ENCODE measurements at places on chromosomes 13 and 19.

GRCh38 chr13:27960362-27961226, 8.5 kb downstream of the CDX2 start:
- DNase-seq = peak; percentile 18

DNA sequence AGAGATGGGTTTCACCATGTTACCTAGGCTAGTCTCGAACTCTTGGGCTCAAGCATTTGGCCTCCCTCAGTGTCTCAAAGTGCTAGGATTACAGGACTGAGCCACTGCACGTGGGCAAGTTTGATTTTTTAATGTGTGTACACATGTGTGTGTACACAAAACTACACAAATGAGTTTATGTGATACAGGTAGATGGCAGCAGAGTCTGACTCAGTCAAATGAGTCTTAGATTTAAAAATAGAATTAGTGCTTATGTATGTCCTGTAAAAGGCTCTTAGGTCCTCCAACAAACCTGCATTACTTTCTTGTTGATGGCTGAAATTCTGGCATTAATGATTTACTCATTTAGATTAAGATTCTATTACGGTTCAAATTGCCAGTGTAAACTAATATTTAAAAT, 293.7 kb downstream of the PCDH17 start:
- no peak for DNase-seq

- no peak for DNase-seq
Measured at GRCh38 chr13:29756506-29756905, 93.9 kb downstream of the UBL3 start.

GRCh38 chr19:37699057-37699456, 20.5 kb downstream of the ZNF607 start:
- no peak for DNase-seq

- DNase-seq = no peak
Measured at GRCh38 chr13:91361755-91362271, 14.3 kb downstream of the MIR17HG start.

DNA sequence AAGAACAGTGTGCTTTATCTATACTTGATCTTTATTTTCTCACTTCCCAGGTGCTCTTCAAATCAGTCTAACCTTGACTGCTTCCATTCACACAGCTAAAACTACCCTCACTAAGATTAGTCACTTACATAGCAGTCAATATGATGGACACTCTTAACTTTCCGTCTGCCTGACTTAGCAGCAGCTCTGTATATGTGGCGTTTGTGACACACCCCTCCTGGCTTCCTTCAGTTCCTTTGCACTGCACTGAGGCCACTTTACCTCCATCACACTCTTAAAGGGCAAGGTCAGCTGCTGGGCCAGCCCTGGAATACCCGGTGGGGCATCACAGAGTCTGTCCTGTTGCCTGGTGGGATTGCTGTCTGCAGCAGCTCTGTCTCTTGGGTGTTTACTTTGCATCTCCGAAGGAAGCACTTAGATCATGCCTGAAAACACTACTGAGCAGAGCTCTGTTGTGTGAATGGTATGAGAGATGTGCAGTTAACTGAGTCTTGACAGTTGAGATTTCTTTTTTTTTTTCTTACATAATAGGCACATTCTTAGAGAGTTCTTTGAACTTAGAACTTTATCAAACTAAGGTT, 35.6 kb upstream of the IL17D start:
- no peak for DNase-seq

GRCh38 chr13:75960538-75960994, 324.4 kb downstream of the LMO7 start:
- DNase-seq = no peak

DNA sequence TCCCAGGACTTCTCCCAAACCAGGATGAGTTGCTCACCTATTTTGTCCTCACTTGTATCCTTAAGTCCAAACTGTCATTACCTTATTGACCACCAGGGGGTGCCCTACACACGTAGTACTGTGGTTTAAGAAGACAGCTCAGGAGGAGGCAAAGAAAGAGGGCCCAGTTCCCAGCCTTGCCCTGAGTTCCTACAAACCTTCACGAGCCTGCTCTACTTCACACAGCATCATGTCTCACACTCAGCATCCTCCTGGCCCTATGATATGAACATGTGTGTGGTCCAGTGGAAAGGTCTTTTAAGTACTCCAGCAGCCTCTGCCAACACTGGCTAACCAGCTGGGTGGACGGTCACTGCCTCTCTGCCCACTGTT, 8.1 kb upstream of the ZNF784 start:
- peak; percentile 90 for DNase-seq

- no peak for DNase-seq
Measured at GRCh38 chr13:113458253-113459065, 5.2 kb upstream of the ADPRHL1 start.

DNA sequence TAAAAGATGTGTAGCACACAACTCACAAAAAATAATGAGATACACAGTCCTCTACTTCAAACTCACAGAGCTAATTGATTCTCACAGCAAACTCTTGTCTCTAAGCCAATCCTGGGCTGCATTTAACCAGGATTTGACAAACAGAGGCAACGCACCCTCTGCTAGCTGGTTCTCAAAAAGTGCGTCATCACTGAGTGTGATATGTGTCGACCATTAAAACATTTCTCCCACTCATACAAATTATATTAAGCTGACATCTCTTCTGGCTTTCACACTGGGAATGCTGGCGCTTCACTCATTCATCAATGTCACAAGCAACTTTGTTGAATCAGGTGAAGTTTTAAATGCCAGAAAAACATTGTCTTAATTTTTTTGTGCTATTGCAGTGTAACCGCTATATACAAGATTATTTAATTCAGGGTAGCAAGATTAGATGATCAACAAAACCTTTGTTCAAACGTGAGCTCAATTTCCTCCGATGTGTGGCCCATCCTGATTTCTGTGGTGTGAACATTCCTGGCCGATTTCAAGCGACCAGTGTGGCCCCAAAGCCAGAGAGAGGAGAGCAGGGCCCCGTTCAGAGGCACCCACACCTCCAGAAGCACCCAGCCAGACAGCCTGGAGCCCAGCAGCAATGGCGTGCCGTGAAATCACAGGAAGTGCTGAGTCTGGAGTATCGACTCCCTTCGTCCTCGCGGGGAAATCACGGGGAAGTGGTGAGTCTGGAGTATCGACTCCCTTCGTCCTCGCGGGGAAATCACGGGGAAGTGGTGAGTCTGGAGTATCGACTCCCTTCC, 49.4 kb downstream of the RASA3 start:
- DNase-seq = no peak

GRCh38 chr19:45960595-45961235, 12.9 kb downstream of the NOVA2 start:
- peak; percentile 21 for DNase-seq

GRCh38 chr13:44573790-44574465, 2.2 kb downstream of the TSC22D1 start:
- no peak for DNase-seq

DNA sequence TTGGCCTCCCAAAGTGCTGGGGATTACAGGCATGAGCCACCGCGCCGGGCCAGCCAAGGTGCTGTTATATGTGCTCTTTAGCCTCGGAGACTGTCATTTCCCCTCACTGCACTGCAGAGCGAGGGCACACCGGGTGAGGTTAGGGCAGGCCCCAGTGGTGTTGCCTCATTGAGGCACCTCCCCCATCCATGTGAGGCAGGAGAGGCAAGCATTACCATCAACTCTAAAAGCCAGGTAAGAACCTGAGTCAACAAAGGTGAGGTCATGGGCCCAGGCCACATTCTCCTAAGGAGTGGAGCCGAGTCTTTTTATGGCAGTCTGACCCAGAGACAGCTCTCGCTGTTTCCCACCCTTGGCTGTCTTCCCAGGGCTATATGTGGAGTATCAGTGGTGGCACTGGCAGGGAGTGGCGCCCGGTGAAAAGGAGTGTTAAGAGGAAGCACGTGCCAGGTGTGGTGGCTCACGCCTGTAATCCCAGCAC, 10.9 kb downstream of the B3GNT8 start:
- DNase-seq = no peak

DNA sequence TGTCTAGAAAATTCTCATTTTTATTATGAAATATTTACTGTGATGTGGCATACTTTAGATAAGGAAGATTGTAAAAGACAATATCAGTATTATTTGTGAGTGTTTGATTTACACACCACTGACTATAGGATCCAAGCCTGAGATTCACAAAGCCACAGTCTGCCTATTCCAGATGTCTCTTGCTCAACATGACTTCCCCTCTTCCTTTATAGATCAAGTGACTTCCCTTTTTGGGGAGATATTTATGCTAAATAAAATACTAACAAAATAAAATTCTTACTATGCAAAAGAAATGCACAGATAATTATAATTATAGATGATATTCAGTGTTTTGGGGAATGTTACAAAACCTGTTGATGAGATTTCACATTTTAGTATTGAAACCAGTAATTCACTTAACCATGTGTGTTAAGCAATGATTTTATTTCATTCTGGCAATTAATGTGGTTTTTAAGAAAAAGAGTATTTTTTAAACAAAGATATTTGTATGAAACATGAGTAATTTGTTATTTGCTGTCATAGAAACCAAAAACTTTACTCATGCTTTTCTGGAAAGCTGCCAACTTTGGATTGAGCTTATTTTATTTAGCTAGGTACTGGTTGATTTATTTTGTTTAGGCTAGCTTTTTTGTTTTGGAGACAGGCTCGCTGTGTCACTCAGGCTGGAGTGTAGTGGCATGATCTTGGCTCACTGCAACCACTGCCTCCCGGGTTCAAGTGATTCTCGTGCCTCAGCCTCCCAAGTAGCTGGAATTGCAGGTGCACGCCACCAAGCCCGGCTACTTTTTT, 13.7 kb upstream of the GPR183 start:
- no peak for DNase-seq

DNA sequence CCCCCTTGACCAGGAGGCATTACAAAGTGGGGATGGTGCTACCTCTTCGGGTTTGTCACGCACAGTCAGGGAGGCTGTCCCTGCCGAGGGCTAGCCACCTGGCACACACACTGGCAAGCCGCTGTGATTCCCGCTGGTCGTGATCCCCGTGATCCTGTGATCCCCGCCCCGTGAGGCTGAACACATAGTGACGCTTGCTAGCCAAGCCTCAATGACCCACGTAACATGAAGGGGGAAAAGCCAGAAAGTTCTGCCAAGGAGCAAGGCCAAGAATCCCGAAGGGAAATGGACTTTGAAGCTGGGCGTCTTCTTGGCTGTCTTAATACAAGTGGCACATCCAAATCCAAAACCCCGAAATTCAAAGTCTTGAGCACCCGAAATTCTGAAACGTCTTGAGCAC, 13.7 kb downstream of the LDLR start:
- DNase-seq = no peak

- DNase-seq = no peak
Measured at GRCh38 chr13:27510082-27510481, 59.7 kb upstream of the MTIF3 start.

GRCh38 chr19:11192957-11193939, 4.1 kb downstream of the KANK2 start:
- DNase-seq = no peak

DNA sequence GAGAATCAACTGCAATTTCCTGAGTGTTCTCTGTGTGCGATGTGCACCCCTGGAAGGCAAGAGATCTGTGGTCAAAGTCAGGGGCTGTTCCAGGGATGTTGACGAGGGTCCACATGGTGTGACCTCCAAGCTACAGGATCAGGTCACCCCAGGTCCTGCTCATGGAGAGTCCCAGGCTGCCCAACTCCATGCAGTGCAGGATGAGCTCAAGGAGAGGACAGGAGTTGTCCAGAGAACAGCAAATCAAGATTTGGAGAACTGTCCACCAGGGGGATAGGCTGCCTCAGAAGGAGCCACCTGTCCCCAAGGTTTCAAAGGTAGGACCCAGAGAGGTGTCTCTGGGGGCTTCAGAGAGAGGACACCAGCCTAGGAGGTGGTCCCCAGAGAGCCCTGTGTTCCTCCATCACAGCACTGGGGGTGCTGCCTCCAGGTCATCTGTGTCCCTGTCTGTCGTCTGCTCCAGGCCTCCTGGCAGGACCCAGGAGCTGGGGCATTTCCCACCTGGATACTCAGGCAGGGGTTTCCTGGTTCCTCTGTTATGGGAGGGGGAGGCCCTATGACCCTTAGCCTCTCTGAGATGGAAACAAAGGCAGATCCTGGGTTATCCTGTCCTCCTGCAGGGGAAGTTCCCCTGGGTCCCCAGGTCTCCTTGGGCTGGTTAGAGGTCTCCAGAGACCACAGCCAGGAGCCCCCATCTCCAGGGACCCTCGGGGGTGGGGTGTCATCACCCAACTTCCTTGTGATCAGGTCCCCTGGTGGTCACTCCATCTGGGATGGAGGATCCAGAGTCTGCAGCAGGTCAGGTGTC, 2.1 kb upstream of the CEACAM7 start:
- DNase-seq = no peak

- DNase-seq = no peak
Measured at GRCh38 chr13:93736081-93736480, 509.5 kb downstream of the GPC6 start.

- DNase-seq = no peak
Measured at GRCh38 chr19:46355234-46356148, 8.6 kb downstream of the PPP5C start.

- DNase-seq = no peak
Measured at GRCh38 chr13:46953331-46953730, 56.5 kb upstream of the HTR2A start.

GRCh38 chr19:2569596-2570465, 93.9 kb downstream of the GADD45B start:
- no peak for DNase-seq

DNA sequence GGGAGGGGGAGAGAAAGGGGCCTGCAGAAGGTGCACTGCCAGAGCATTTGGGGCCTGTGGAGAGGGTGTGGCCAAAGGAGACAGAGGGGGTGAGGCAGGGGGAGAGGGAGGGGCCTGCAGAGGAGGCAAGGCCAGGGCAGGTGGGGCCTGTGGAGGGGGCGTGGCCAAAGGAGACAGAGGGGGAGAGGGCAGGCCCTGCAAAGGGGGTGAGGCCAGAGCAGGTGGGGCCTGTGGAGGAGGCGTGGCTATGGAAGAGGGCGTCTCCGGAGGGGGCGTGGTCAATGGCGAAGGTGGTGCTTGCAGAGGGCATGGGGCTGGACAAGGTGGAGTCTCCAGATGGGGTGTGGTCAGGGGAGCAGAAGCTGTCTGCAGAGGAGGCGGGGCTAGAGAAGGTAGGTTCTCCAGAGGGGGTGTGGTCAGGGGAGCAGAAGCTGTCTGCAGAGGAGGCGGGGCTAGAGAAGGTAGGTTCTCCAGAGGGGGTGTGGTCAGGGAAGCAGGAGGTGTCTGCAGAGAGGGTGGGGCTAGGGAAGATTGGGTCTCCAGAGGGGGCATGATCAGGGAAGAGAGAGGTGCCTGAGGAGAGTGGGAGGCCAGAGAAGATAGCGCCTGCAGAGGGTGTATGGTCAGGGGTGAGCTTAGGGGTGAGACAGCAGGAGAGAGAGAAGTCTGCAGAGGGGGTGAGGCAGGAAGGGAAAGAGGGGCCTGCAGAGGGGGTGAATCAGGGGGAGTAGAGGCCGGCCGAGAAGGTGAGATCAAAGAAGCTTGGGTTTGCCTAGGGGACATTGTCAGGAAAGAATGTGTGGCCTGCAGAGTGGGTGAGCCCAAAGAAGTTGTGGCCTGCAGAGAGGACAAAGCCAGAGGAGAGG, 3.4 kb downstream of the PRR36 start:
- peak; percentile 47 for DNase-seq

Measured in NCI-H1105 (cell line).